Neural crest cell (in vitro differentiated cells): ENCODE measurements at places on chromosomes 13 and 19. TPM values are rescaled to one million over a fixed set of nuclear protein-coding genes. Genes with fewer than 3 reads are reported as not detected.

Gene RUBCNL
- 29.7 and 36.4 TPM in 2 replicates for total RNA-seq

Gene PTGIR
- not detected in 2 replicates for total RNA-seq

Gene NHLRC3
- 23.9 and 24.4 TPM in 2 replicates for total RNA-seq

Gene TMC4
- total RNA-seq: 0.28 TPM in 1 of 2 replicates, not detected in the other

Gene ZNF525
- total RNA-seq: 6.9 and 8.4 TPM in 2 replicates

Gene NLRP5
- total RNA-seq: not detected in 2 replicates

GRCh38 chr19:38401148-38401547 lies 1.7 kb upstream of the FAM98C start:
- DNase-seq: no peak

DNA sequence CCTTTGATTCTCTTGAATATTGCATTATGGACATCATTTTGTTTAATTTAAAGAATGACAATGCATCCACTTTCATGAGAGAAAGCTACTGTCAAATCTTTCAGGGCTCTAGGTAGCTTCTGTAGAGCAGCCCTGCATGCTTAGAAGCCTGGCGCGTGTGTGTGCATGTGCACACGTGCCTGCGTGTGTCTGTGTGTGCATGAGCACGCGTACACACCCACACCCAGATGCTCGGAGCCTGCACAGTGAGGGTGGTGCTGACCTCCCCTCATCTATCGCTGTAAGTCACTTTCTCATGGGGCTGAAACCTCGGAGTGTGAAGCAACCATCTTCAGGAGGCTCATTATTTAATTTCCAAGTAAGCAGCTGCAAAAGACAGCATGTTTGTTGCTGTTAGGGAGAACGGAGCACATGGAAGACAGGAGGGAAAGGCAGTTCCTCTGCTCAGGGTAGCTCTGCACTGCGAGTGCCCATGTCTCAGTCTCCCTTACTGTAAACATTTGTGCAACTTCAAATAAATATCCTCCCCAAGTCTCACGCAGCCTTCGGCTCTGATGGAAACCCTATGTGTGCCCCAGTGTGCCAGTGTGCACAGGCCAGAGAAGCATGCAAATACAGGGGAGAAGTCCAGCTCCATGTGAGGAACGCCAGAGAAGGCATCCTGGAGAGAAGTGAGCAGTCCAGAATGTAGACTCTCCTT lies 22.8 kb downstream of the TSHZ3 start:
- DNase-seq: no peak

DNA sequence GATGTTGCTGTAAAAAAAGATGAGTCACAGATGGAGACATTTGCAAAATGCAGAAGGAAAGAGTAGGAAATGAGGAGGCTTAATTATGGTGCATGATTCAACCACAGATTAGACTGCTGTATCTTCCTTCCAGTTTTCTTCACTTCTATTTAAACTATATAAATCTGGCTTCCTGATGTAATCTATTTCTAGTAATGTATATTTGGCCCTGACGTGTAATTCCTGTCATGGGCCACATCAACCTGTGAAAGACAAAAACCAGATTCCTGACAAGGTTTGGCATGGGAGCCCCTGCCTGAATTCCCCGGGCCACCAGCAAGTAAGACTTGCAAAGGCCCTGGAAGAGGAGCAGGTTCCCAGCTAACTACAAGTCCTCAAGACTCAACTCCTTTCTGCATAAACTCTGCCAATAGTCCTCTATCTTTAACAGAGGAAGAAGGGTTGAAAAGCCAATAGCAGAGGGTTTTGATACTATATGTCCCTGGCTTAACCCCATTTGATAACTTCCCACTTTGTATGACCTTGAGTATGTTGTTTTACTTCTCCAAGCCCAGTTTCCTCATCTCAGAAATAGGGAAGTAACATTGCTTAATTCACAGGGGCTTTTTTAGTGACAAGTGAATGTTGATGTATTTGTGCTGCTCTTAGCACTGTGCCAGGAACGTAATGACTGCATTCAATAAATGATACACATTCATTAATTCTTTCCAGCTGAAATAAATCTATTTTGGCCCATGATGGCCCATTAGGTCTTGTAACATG lies 172.7 kb downstream of the SPRY2 start:
- no peak for DNase-seq

- DNase-seq: no peak
Observed at GRCh38 chr19:10643968-10644259, 10.2 kb upstream of the ILF3 start.

DNA sequence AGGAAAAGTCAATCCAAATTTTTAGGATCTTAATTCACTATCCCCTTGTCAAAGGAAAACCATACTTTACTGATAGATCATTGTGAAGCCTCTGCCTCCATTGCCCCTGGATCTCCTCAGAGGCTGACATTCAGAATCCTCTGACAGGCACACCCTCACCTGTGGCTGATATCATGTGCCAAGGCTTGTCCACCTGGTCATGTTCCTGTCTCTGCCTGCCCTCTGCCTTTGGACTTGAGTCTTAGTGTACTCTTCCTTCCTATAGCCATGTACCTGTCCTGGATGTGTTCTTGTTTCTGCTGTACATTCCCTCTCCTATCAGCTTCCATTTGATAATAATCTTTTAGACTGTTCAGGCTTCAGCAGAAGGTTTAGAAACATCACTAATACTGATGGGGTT lies 179.4 kb downstream of the TNFSF13B start:
- no peak for DNase-seq

DNA sequence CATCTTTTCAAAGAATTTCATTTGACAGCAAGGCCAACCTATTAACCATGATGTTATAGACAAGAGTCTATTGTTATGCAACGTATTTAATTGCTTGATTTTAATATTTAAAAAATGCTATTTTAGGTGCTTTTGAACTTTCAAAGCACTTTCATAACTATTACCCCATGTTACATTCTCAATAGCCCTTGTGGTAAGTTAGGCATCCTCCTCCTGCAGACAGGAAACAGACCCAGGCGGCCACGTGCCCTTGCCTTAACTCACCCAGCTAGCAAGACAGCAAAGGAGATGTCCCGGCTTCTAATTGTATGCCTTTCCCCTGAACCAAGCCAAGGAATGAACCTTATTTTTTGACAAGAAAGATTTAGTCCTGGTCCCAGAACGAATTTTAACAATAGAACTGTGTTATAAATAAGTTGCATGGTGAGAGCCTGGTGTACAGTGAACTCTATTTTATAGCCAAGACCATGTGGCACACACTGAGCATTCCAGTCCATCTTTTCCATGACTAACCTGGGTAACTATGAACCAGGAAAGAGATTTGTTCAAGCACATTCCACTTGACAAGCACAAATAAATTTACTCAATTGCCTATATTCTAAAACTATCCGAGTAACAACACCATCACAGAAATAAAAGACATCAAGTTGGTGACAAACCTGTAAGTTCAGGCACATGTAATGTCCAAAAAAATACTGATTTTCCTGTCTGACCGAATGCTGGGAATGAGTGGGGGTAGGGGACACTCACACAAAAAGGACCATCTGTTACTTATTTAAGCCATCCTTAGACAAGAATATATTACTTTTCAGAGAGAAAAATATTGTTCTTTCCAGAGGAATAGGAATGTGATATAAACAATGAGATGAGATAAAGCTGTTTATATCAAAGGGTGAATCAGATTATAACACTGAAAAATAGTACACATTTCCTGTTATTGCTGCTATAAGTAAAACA lies 163.0 kb downstream of the EFNB2 start:
- no peak for DNase-seq

GRCh38 chr13:50671497-50671850 lies 172.0 kb downstream of the DLEU7 start:
- no peak for DNase-seq

DNA sequence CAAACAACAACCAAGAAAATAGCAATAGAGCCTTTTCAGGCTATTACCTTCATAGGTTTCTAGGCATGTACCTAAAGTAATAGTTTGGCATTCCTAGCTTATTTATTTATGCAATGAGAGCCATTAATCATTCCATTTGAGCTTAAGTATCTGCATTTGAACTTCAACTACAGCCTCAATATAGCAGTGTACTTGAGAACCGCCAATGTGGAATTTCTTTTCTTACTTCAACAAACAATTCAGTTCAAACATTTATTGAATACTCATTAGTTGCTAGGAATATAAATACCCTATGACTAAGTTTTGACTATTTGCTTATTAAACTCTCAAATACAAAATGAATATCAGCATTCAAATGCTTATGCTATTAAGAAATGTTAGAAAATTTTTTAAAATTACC lies 38.0 kb upstream of the FREM2 start:
- no peak for DNase-seq

GRCh38 chr13:40245567-40245966 lies 420.9 kb downstream of the FOXO1 start:
- no peak for DNase-seq

GRCh38 chr13:48230541-48230940 lies 2.5 kb upstream of the ITM2B start:
- DNase-seq: no peak

DNA sequence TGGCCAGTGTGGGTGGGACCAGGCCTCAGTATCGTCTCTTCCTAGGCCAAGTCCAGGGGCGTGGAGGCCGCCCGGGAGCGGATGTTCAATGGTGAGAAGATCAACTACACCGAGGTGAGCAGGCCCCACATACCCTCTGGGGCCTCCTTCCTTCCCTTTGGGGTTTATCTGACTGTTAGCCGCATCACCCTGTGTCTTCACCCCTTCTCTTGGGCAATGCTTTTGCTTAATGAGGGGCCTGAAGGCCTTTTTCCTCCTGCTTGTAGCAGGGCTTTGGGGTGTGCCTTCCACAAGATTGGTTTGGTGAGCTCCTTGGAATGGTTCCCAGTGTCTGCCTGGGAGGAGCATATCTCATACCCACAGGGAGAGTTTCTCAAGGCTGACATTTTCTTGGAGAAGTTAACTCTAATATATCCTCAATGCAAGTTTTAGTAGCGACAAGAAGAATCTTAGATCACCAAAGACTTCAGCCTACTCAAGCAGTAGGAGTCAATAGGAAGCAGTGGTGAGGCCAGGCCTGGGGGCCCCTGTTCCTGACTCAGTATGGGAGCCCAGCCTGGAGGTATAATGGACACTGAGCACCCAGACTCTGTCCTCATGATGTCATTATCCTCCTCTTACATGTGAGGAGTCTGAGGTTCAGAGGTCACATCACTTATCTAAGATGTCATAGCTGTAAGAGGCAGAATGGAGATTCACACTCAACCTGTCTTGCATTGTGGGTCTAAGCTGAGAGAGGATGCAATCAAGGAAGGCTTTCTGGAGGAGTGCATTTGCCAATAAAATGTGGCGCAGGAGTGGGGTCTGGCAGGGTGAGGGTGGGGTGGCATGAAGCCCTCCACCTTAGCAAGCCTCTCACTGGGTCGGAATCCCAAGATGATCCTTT lies 2.0 kb downstream of the GPI start:
- DNase-seq: no peak

- DNase-seq: no peak
Observed at GRCh38 chr13:51541037-51541436, 43.2 kb upstream of the WDFY2 start.

- no peak for DNase-seq
Observed at GRCh38 chr13:41284512-41285288, 21.3 kb upstream of the MTRF1 start.

DNA sequence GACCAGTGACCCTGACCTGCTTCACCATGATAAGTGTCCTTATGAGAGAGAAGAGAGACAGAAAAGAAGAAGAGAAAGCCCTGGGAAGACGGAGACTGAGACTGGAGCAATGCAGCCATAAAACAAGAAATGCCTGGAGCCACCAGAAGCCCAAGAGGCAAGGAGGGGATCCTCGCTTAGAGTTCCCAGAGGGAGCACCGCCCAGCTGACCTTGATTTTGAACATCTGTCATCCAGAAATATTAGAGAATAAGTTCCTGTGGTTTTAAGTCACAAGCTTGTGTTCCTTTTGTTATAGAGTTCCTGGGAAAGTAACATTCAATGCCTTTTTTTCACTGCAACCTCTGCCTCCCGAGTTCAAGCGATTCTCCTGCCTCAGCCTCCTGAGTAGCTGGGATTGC lies 20.2 kb downstream of the CERS1 start:
- no peak for DNase-seq

DNA sequence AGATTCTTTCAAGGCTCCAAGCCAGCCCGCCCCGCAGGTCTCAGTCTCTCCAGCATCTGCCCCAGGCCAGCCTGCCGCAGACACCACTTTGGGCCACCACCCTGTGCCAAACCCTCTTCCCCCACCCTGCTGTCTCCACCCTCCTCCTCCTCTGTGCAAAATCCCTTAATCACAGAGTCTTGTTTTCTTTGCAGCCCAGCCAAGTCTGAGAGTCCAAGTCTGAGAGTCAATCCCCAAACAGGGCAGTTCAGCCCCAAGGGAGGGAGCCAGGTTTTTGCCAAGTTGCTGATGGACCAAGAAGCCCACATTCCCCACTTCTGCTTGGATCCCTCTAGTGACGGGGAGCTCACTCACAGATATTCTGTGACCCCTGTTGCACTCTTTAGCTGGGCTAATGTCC lies 3.1 kb downstream of the ADAMTS10 start:
- no peak for DNase-seq

GRCh38 chr19:58581227-58582141 lies 8.3 kb upstream of the MZF1 start:
- DNase-seq: peak; percentile 92

- DNase-seq: peak; percentile 73
Observed at GRCh38 chr13:30307194-30307970, at the start of gene KATNAL1. Gene KATNAL1 (minus strand): TSS chr13:30307551. CDS start chr13:30283777, 23,774 bp downstream.

GRCh38 chr13:104553896-104554295 lies 1487.7 kb upstream of the SLC10A2 start:
- no peak for DNase-seq

GRCh38 chr13:94859278-94859691 lies 146.9 kb upstream of the SOX21 start:
- no peak for DNase-seq
